ENCODE measurements at places on chromosomes 5 and 9. TPM values are rescaled to one million over a fixed set of nuclear protein-coding genes. Genes with fewer than 3 reads are reported as not detected.
A peak's percentile ranks its signal among the peaks of the same experiment; 100 is the strongest.

C9orf50 gene
- 0.36 TPM for total RNA-seq

GRCh38 chr9:73234008-73234360 is 82.3 kb downstream of the ANXA1 start:
- DNase-seq = no peak

GRCh38 chr5:116466727-116467464 is 107.7 kb downstream of the SEMA6A start:
- no peak for DNase-seq

GRCh38 chr5:14920121-14920520 is 48.5 kb upstream of the ANKH start:
- no peak for DNase-seq

GRCh38 chr9:38149647-38150046 is 80.6 kb upstream of the SHB start:
- DNase-seq = no peak

KLF9 gene
- 46.9 TPM for total RNA-seq

GRCh38 chr9:117927354-117927753 is 223.2 kb downstream of the TLR4 start:
- no peak for DNase-seq

GRCh38 chr5:168935183-168935582 is 356.0 kb upstream of the PANK3 start:
- no peak for DNase-seq

- no peak for DNase-seq
Measured at GRCh38 chr9:116452634-116453033, 234.5 kb upstream of the TRIM32 start.

DNA sequence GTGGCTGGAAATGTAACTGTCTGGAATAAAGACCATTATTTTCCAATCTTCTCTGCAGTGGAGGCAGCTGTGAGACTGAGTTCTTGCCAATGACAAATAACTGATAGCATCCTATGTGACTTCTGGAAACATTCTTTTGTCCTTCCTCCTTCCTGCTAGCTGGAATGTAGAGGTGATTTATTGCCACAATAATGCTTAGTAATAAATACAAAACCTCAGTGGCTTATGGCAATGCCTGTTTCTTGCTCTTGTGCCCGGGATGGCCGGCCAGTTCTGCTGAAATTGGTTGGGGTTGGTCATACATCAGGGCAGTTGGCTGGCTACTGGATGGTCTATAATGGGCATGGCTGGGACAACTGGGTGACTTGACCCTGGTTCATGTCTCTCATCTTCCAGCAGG is 12.2 kb upstream of the TEX48 start:
- no peak for DNase-seq

DNA sequence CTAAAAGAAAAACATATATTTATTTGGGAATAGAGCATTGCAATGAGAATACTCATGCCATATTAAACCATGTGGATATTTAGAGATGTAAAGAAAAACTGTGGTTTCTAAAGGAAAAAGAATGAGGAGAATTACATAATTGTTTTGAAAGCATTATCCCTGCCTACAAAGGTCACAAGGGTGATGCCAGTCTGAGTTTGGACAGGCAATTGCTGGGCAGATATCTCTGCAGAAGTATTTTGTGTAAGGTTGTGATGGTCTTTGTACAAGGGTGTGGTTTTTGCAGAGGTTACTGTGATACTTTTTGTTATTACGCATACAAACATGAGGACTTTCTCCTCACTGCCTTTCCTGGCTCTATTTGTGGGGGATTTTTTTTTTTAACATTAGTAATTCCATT is 2022.9 kb upstream of the CDH6 start:
- DNase-seq = no peak

DNA sequence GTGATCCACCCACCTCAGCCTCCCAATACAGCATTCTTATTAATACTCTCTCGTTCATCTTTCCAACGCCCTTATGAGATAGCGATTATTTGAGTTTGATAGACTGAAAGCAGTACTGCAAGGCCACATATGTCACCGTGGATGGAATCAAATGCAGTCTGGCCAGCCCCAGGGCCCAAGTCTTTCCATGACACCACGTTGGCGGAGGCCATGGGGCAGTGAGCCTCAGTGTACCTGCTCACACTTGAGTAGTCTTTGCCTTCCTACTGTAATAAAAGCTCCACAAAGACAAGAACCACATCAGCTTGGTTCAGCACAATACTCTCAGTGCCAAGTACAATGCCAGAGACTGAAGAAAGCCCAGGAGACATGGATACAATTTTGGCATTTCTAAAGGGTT is 88.5 kb downstream of the TTLL11 start:
- DNase-seq = no peak

PFN3 gene
- total RNA-seq = not detected

LRRC19 gene
- under 0.01 TPM for total RNA-seq

- no peak for DNase-seq
Measured at GRCh38 chr5:142881076-142881783, 111.1 kb downstream of the ARHGAP26 start.

DNA sequence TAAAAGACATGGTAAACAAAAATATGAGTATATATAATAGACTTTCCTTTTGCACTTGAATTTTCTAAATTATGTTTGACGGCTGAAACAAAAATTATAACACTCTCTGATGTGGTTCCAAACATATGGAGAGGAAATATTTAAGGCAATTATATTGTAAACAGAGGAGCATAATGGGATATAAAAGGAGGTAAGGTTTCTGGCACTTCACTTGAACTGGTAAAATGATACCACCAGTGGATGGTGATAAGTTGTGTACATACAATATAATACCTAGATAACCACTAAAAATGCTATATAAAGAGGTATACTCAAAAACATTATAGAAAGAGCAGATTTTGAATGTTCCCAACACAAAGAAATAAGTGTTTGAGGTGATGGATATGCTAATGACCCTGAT is 192.9 kb upstream of the RAD23B start:
- DNase-seq = no peak

BNIP1 gene
- 14.4 TPM for total RNA-seq

IFNA21 gene
- not detected for total RNA-seq

GRCh38 chr9:124008694-124009530 is 2.7 kb upstream of the LHX2 start:
- DNase-seq = peak; percentile 58

OTULINL gene
- total RNA-seq = 0.36 TPM

SLC1A1 gene
- total RNA-seq = 20.0 TPM

DNA sequence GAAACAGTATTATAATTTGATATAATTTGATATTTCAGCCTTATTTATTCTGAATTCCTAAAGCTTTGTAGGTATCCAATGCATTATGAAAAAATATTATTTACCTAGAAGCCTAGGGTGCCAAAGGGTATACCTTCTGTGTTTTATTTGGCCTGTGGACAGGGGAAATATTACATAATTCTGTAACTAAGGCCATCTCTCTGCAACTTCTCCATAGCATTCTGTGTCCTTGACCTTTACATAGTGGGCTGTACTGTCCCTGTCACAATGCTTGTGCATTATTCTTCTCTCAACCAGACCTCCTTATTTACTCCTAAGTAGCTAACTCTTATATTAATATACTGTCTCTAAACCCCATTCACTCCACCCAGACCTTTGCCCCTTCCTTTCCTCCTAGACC is 57.0 kb upstream of the RANBP6 start:
- DNase-seq = no peak

DNA sequence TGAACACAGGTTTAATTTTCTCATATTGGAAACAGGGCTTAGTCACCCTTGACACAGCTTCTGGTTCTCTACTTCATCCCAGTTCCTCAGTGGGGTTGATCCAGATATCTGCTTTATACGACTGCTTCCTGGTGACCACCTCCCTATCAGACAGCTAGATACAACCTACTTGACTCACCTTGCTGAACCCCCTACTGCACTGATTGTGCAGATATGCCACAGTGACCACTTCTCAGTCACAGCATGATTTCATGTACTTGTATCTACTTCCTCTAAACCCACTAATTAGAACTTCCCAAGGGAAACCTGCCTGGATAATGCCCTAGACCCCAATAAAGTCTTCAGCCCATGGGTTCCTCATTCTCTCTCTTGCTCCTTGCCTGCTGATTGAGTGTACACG is 18.4 kb upstream of the RFK start:
- DNase-seq = no peak

DNA sequence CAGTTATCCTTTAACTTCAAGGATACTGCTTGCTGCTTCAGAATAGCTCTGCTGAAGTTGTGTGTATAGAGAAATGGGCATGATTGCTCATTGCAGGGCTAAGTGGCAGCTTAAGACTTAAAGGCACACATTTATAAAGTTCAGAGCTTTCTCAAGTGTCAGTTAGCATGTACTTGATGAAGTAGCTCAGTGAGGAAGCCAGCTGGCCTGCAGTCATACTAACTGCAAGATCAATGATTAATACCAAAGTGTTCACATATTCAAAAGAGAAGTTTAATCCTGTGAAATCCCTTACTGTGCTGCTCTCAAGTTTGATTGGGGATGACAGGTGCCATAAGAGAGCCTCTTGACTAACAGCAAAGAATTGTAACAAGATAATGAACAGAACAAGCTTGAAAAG is 483.4 kb upstream of the NUDT12 start:
- DNase-seq = peak; percentile 6

DNA sequence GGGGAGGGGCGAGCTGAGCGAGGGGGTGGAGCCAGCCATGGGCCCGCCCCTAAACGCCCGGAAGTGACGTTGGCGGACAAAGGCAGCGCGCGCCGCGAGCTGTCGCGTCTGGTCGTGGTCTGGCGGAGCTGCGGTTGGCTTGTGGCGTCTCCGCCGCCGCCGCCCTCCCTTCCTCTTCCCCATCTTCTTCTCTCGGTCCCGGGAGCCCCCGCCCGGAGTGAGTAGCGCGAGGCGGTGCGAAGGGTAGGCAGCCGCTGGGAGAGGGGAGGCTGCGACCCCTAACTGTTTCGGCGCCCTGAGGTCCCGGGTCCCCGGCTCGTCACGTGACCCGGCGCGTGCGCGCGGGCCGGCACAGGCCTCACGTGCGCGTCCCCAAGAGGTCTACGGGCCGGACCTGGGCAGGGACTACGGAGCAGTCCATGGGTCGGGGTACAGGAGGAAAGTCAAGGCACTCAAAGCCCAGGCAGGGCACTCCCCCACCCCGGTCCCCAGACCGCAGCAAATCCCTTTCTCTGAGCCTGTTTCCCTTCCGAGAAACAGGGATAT is at the start of gene NTMT1:
TSS of gene NTMT1 (plus strand) at position 85 of the 546 bp plus-strand sequence. CDS start 6,541 bp downstream, outside the sequence.
- peak; percentile 97 for DNase-seq

DNA sequence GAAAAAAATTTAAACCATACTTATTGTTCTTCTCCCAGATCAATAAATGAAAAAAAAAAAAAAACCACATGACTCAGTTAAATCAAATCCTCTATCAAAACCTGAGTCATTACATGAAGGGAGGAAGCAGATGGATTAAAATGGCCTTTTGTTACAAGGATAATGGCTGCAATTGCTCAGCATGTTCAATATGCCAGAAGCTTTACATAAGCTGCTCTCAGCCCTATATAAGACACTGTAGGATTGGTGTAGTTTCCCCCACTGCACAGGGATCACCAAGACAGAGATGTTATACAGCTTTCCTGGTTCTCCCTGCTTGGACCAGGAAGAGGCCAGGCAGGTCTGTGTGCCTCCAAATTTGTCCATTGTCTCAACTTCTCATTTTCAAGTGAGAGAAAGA is 101.6 kb upstream of the MAP1B start:
- no peak for DNase-seq

DNA sequence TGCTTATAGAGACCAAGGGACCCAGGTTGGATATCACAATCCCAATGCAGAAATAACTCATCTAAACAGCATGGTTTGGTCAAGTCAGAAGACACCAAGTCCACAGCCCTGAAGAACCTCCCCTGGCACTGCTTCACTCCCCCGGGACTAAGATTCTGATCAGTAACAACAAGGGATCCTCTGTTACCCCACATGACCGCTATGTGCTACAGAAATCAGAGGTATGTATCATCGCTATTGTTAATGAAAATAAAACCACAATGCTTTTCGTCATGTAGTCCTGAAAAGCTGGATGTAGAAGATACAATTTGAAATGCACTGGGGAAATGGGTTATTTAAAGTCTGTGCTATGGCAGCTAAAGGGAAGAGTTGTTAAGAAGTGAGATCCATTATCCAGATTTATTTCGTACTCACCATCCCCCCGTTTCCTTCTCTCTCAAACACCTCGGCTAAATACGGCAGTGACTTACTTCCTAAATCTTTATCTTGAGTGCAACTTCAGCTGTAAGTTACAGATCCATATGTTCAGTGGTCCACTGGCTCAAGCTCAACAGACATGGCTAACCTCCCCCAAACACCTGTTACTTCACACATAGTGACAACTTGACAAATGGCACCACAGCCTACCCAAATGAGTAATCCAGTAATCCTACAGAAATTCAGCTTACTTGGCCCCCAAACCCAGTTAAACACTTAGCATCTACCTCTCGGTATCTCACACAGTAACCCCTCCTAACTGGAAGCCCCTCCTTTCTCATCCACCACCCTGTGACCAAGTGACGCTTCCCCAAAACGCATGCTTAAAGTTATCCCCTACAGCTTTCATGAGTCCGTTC is 129.2 kb downstream of the MYO10 start:
- no peak for DNase-seq

ZNF367 gene
- total RNA-seq = 2.1 TPM

DNA sequence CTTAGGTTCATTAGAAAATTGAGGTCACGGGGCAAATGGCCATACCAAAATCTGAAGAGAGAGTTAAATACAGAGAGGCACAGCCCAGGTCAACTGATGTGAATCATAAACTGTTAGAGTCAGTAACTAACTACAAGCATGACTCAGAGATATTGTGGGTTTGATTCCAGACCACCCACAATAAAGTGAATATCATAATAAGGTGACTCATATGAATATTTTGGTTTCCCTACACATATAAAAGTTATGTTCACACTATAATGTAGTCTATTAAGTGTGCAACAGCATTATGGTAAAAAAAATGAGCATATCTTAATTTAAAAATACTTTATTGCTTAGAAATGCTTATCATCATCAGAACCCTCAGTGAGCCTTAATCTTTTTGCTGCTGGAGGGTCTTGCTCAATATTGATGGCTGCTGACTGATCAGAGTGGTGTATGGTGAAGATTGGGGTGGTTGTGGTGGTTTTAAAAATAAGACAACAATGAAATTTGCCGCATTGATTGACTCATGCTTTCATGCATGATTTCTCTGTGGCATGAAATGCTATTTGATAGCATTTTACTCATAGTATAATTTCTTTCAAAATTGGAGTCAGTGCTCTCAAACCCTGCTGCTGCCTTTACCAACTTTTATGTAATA is 53.1 kb upstream of the EDIL3 start:
- no peak for DNase-seq

MAMDC4 gene
- total RNA-seq = 0.88 TPM

Measured in osteoblast (primary cell).